Umbilical cord (tissue), 2 donors: ENCODE measurements at places on chromosomes 11 and 22. TPM values are rescaled to one million over a fixed set of nuclear protein-coding genes. Genes with fewer than 3 reads are reported as not detected.

DNA sequence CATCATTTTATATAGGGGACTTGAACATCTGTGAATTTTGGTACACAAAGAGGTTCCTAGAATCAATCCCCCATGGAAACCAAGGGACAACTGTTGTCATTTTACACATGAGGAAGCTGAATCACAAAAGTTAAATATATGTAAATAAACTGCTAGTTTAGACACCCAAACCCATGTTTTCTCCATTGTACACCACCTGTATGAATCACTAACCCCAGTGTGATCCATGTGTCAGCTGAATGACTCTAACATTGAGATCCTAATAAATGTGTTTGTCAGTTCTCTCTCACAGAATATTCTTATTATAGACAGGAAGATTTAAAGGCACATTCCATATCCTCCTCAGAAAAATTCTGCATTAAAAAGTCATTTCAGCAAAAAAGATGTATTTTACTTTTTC is 83.3 kb downstream of the ATG16L2 start:
- DNase-seq, result peak; percentile 7

GRCh38 chr11:34331329-34331728 is 26.5 kb downstream of the ABTB2 start:
- DNase-seq, result no peak

GRCh38 chr22:49599691-49600455 is 227.8 kb downstream of the BRD1 start:
- DNase-seq, result no peak

GRCh38 chr11:8661001-8661795 is 21.3 kb downstream of the TRIM66 start:
- DNase-seq, result no peak

GRCh38 chr11:1297576-1298473 is 11.6 kb downstream of the TOLLIP start:
- no peak for DNase-seq

The GAL gene
- total RNA-seq, result not detected

- peak; percentile 66 for DNase-seq
Observed at GRCh38 chr11:57205041-57205641, 23.4 kb downstream of the LRRC55 start.

DNA sequence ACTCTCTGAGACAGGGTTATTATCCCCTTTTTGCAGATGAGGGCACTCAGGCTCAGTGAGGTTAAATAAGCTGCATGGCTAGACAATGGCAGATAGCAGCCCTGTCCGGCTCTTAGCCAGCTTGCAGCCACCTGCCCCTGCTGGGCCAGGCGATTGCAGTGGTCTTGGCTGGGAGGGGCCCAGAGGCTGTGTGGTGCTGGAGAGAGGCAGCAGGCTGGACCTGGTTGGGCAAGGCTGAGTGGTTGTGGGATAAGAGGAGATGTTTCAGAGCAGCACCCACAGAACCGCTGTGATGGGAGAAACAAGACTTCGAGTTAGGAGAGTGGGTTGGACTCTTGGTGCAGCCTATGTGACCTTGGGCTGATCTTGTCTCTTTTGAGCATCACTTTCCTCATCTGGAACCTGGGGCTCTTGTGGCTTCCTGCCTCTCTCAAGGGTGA is 25.5 kb downstream of the PTPRJ start:
- no peak for DNase-seq

The GRIK4 gene
- total RNA-seq, result 1.2 TPM

The PATE2 gene
- total RNA-seq, result 12.5 TPM

DNA sequence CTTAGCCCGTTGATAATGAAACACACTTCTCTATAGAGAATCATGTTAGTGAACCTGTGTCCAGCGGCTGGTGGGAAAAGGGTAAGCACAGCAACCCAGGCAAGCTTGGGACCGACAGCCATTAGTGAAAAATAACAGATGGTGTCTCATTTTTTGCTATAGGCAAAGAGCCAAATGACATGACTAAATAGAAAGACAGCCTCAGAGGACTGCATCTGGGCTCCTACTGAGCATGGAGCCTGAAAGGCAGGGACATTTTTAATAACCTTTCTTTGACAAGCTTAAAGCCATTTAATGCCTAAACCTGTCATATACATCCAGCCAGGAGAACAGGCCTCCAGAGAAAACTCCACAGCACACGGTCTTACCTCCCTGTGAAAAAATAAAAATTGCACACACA is 67.0 kb downstream of the FANCF start:
- DNase-seq, result peak; percentile 29

DNA sequence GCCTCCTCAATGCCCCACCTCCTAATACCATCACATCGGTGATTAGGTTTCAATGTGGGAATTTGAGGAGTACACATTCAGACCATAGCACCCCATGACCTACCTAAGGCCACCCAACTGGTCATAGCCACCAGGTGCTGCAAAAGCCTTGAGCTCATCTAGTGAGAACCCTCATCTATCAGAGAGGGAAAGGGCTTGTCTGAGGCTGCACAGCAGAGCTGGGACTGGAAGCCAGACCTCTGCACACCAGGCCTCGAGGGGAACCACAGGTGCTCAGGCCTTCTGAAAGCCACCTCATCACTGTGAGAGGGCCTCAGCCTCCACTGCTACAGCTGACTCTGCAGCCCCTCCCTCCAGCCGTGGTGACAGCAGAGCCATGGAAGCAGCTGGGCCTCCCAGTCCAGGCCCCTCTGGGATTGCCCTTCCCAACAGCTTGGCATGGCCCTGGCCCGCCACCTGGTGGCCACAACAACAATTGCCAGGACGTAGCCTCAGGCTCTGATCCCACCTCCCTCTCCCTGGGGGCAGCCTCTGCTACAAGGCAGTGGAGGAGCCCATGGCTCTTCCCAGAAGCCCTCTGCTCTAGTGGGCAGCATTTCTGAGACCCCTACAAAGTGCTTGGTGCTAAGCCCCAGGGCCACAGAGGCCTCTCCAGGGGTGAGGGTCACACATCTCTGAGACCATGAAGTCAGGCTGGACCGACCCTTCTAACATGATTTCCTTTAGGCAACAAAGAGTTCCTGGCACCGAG is 41.0 kb upstream of the PRDM11 start:
- DNase-seq, result peak; percentile 81

- no peak for DNase-seq
Observed at GRCh38 chr11:70420008-70420464, 21.7 kb downstream of the CTTN start.
